Kidney capillary endothelial cell (primary cell): ENCODE measurements at places on chromosomes 3 and 15.
A peak's percentile ranks its signal among the peaks of the same experiment; 100 is the strongest.

DNA sequence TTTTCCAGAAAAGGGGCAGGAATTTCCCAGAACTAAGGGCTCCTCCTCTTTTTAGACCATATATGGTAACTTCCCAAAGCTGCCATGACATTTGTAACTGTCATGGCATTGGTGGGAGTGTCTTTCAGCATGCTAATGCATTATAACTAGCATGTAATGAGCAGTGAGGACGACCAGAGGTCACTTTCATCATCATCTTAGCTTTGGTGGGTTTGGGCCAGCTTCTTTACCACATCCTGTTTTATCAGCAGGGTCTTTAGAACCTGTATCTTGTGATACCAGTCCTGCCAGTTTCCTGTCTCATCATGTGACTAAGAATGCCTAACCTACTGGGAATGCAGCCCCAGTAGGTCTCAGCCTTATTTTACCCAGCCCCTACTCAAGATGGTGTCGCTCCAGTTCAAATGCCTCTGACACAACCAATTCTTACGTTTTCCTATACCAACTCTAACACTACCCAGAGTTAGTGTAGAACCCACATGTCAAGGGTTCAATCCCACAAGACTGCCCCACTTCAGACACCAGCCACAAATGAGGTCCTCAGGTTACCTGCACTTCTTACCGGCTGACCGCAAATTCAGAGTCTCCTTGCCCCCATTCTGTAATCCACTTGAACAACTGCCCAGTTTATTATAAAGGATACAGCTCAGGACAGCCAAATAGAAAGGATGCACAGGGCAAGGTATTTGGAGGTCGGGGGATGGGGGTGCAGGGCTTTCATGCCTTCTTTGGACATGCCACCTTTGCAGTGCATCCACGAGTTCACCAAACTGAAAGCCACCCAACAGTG, 17.7 kb downstream of the FOXB1 start:
- no peak for DNase-seq

DNA sequence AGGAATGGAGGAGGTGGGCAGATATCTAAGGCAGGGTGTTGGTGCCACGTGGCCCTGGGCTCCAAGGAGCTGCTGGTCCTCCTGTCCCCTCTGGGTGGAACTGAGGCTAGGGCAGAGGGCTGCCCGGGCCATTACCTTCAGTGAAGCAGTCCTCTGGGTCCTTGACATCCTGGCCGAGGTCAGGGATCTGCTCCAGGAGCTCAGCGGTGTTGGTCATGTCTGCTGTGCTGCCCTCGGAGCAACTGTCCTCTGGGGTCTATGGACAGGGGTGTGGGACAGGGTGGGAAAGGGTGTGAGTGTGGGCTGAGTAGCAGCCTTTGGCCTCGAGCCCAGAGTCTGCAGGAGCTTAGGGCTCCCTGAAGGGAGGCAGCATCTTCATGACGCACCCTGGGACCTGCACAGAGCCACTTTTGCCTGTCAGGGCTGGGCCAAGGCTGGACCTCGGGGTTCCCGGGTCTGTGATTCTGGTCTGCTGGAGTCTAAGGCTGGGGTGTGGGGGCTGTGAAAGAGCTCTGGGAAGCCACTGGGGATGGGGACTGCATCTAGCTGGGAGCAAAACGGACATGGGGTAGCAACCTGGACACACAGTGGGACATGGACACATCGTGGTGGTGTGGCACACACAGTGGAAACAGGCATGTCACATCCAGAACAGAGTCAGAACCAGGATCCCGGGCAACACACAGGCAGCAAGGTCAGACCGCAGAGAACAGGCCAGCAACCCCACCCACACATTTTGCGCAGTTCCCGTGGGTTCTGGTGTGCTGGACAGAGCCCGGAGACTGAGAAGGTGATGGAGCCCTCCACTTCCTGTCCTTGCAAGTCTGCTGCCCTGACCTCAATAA, 72.7 kb downstream of the SCN5A start:
- no peak for DNase-seq

- no peak for DNase-seq
These were observed 10.6 kb downstream of the LAMP3 start for GRCh38 chr3:183151821-183152351.

GRCh38 chr15:39156646-39157250, 424.1 kb upstream of the THBS1 start:
- no peak for DNase-seq

DNA sequence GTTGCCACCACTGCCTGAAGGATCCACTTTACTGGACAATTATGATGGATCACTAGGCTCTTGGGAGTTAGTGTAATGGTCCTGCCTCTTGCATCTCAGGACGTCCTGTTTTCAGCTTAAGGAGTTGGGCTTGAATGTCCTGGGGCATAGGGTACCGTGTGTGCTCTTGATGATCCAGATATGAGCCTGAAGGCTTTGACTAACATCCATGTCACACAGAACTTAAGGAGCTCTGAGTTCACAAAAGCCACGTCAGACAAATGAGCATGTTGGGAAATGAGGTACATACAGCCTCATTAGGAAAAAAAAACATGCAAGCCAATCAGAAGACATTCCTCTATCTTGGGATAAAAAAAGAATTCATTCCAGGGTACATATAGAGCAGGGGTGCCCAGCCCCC, 40.8 kb downstream of the CA12 start:
- DNase-seq: no peak

DNA sequence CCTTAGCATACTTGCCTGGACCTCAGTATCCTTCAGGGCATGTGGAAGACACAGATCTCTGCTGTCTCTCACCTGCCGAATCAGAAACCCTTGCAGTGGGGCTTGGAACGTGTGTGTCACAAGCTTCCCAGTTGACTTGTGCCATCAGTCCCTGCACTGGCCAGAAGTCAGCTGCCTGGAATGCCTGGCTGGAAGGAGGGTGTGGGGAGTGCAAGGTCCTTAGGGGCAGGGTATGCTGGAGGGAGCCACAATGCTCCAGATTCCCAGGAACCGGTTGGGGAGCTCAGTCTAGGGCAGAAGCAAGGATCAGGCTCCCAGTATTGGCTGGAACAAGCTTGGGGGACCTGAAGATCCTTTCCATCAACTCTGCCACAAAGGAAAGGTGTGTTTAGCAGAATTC, 27.1 kb downstream of the SPSB4 start:
- no peak for DNase-seq

DNA sequence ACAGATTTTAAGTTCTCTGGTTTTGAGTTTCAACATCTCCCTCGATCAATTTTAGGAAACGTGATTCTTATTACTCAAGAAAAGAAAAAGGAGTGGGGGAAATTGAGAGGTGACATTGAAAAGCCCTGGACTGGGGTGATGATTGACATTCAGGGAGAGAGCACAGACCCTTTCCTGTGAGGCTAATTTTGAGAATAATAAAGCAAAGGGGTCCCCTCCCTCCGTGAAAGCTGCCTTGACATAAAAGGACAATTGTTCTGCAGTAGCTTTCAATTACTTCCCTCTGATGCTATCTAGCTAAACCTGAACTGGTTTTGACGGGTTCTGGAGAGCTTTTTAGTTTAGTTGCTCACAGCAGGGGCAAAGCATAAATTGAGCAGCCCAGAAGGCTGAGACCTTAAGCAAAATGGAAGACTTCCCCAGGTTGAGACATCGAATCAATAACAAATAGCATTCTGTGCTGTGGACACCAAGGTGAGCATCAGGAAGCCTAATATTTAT, 14.4 kb upstream of the CMTM8 start:
- DNase-seq: no peak

- DNase-seq: no peak
These were observed 58.6 kb downstream of the WWTR1 start for GRCh38 chr3:149599236-149599635.

DNA sequence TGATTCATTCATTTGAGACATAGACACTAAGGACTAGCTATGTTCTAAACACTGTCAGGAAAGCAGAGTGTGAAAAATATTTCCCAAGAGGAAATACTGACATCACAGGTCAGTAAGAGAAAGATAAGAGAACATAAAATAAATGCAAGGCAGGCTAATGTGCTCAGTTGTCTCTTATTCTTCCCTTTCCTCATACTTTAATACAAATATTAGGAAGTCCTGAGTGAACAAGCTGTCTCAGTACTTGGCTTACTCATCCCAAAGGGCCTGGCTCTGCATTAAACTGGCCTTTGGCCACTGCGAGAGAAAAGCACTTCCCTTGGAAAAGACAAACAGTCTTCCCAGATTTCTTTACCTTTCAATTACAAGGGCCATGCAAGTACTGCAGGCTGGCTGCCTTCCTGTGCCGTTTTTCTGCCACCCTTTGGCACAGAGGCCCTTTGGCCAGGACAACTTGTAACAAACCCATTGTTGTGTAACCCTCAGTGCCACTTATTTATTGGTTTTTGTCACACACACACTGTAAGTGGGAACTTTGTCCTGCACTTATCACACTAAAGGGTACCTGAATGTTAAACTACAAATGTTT, 31.7 kb downstream of the EDC3 start:
- DNase-seq: peak; percentile 42

DNA sequence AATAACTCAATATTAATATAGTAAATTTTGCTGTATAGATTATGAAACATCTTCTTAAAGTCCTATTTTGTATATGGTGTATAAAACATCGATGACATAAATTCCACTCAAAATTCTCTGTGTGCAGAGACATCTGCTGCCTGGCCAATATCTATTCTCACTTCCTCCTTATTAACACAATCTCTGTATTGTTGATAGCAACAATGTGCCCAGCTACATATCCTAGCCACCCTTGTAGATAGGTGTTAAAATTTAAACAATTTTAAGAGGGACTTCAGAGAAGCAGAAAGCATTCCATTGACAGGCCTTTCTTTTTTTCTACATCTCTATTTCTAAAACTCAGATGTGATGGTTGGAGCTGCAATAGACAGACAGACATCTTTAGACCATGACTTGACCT, 72.3 kb downstream of the FGF12 start:
- no peak for DNase-seq

- DNase-seq: no peak
These were observed 180.6 kb downstream of the EPHA6 start for GRCh38 chr3:96994988-96995387.

DNA sequence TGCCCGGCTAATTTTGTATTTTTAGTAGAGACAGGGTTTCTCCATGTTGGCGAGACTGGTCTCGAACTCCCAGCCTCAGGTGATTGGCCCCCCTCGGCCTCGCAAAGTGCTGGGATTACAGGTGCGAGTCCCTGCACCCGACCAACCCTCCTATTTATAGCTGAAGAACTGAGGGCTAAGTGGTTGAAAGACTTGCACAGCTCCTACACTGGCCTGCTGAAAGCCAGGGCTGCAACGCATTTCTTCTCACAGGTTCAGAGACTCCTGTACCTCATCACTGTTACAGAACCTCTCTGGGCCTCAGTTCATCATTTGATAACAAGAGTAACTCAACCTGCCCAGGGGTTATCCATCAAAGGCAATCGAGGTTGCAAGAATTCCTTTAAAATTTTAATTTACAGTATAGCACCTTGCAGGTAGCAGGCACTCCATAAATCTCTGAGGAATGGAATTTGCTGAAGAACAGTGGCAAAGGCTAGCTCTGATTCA, 626.5 kb upstream of the TBL1XR1 start:
- DNase-seq: no peak

DNA sequence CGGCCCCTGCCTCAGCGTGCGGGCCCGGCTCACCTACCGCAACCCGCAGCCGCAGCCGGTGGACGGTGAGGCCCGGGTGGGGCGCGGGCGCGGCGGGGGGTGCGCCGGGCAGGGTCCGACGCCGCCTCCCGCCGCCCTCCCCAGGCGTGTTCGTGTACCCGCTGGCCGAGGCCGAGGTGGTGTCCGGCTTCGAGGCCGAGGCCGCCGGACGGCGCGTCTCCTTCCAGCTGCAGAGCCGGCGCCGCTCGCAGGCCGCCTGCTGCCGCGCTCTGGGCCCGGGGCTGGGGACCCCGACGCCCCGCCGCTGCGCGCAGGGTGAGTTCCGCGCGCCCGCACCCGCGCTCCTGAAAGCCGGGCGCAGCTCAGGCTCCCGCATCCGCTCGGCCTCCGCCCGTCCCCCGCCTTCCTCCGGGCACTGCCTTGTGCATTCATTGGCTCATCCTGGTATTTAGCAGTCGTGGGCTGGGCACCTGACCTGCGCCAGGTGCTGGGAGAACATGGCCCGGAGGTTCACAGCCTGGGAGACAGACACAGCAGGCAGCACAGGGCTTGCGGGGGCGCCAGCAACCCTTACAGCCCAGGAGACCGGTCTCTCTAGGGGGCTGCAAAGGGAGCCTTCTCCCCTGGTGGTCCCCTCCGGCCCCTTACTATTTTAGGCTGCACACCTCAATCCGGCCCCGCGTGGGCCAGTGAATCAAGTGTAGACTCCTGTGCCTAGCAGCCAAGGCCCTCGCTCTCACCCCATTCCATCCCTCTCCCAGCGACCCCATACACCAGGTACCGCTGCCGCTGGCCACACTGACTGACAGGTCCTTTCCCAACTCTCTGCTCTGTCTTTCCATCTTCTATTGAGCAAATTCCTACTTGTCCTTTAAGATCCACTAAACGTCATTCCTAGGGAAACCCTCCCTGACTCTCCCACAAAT, 1.5 kb downstream of the VWA5B2 start:
- no peak for DNase-seq

GRCh38 chr3:153254361-153254760, 92.3 kb downstream of the RAP2B start:
- no peak for DNase-seq

GRCh38 chr3:8069471-8069870, 432.2 kb upstream of the LMCD1 start:
- DNase-seq: no peak

DNA sequence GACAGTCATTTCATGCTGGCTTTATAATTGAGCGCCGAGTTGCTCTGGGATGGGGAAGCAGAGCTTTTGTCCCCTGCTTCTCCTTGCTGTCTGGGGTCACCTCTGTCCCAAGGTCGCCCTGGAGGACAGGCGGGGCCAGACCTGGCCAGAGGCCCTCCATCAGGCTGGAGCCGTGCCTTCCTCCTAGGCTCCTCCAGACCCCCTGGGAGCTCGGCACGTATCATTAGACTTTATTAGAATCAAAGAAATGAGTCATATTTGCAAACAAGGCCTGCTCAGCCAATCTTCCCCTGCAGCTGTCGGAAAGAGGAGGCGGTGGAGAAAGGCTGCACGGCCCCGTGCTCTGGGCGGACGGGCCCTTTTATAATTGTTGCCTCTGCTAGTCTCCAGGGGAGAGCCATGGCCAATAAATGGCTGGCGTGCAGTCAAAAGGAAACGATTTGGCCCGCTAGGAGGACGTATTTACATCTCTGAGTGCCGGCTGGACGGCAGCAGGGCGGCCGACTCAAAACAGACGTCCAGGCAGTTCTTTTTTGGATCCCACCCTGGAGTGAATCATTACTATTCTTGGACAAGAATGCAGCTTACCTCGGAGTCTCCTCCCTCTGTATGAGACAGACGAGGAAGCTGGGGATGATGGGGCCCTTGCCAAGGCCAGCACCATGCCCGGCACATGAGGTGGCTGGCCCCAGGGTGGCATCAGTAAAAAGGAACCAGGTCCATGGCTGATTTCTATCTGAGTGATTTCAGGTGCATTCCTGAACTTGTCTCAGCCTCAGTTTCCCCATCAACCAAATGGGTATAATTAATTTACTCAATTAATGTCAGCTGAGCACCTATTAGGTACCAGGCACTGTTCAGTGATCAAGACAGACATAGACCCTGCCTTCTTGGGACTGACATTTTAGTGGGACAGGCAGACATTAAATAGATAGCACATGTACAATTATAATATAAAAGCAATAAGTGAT, 50.6 kb downstream of the SLC6A6 start:
- DNase-seq: peak; percentile 95

- peak; percentile 36 for DNase-seq
These were observed 308.5 kb downstream of the ROBO2 start for GRCh38 chr3:77348244-77348855.
